Left lung (tissue), 14 donors: ENCODE measurements at places on chromosomes 1 and 21. TPM values are rescaled to one million over a fixed set of nuclear protein-coding genes. Genes with fewer than 3 reads are reported as not detected.

GRCh38 chr1:24027838-24028468 is 47.8 kb upstream of the SRSF10 start:
- H3K4me1 ChIP-seq = no peaks in the 10 kb centered on the region
- H3K27ac ChIP-seq = no peak overlapping the region
- H3K4me3 ChIP-seq = no peak overlapping the region
- no peaks in the 10 kb centered on the region for H3K36me3 ChIP-seq
- peak; percentile 67 for DNase-seq

GRCh38 chr1:60017508-60018205 is 55.9 kb downstream of the C1orf87 start:
- H3K36me3 ChIP-seq = no peaks in the 10 kb centered on the region
- H3K27ac ChIP-seq = no peak overlapping the region

DNA sequence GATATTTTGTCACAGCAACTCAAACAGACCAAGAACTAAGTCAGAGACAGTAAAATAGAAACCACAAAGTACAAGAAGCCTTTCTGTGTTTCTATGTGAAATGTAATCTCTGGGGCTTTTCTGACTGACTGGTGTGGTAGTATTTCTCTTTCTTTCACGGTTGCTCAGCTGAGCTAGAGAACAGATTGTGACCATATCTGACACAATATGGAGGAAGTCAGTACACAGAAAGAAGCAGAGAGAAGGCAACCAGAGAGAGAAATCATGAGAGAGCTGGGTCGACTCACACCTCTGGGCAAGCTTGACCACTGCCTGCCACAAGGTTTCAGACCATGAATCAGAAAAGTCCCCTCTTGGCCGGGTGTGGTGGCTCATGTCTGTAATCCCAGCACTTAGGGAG is 208.9 kb upstream of the GREM2 start:
- no peak overlapping the region for H3K27ac ChIP-seq
- H3K36me3 ChIP-seq = no peaks in the 10 kb centered on the region
- H3K27me3 ChIP-seq = no peaks in the 10 kb centered on the region
- no peak for DNase-seq
- no peak overlapping the region for H3K4me3 ChIP-seq

GRCh38 chr1:222691016-222691415 is 21.3 kb downstream of the AIDA start:
- DNase-seq = no peak
- no peak overlapping the region for H3K4me3 ChIP-seq
- H3K36me3 ChIP-seq = peaks cover 27% of the 10 kb centered on the region
- H3K27me3 ChIP-seq = no peaks in the 10 kb centered on the region
- H3K27ac ChIP-seq = no peak overlapping the region

DNA sequence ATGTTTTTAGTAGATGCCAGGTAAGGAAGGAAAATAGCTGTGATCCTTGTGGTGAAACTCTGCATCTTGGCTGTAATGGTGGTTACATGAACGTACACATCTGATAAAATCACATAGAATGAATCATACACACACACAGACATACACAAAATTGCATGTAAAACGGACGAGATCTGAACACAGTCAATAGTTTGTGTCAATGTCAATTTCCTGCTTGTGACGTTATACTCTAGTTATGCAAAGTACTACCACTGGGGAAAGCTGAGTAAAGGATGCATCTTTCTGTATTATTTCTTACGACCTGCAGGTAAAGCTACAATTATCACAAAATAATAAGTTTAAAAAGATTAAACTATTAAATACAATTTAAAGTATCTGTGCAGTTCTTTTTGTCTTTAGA is 493.7 kb upstream of the ZP4 start:
- H3K36me3 ChIP-seq = no peaks in the 10 kb centered on the region
- no peaks in the 10 kb centered on the region for H3K27me3 ChIP-seq
- no peak overlapping the region for H3K4me3 ChIP-seq
- H3K4me1 ChIP-seq = no peaks in the 10 kb centered on the region
- no peak for DNase-seq

DNA sequence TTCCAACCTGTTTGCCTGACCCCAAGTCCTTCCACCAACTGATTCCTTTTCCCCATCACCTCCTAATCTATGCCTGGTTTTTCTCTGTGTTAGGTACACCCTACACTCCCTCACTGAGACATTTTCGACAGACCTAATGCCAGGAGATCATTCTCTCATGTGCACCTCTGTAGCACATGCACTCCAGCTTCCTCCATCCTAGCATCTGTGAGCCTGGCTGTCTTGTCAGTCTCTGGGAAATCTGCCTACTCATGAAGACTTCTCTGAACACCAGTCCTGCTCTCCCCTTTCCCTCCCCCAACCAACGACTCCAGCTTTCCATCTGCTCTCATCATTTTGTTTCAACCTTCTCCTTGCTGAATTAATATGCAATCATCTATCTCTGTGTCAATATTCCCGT is 987 bp downstream of the MED8 start:
- H3K4me1 ChIP-seq = peaks cover 37% of the 10 kb centered on the region
- peak overlapping the region; percentile 89 for H3K4me3 ChIP-seq
- no peak overlapping the region for H3K27ac ChIP-seq
- H3K27me3 ChIP-seq = no peaks in the 10 kb centered on the region
- H3K36me3 ChIP-seq = peaks cover 16% of the 10 kb centered on the region

DNA sequence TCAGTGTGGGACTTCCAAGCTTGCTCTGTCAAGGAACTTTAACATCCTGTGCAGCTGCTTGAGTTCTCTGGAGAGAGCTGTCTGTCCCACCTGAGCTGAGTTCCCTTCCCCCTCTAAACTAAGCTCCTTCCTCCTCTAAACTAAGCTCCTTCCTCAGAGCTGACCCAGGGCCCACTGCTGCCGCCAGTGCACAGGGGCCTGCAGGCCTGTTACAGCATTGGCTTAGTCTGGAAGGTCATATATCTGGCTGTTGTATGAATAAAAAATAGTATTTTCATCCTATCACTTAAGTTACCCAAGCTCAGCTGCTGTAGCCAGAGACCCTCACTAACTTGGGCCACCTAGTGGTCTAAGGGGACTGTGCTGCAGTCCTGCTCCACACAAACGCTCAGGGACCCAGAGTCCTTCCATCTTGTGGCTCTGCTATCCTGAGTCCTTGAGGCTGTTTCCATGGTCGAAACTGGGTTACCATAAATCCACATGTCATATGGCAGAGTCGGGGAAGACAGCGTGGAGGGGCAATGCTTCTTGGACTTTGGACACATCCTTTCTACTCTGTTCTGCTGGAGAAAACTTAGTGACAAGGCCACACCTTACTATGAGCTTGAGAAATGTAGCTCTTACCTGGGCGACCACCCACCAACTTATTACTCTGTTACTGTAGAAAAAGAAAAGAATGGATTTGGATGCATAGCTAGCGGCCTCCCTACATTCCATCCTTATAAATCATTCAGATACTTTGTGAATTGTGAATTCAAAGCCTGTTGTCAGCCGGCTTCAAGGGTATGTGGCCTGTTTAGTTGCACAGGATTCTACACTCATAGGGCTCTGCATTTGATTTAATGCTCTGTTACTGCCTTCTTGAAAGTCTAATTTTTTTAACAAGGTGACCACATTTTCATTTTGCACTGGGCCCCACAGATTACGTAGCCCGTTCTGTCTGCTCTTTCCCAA is 71.4 kb upstream of the GCLM start:
- H3K4me1 ChIP-seq = no peaks in the 10 kb centered on the region
- H3K27me3 ChIP-seq = no peaks in the 10 kb centered on the region
- DNase-seq = no peak

DNA sequence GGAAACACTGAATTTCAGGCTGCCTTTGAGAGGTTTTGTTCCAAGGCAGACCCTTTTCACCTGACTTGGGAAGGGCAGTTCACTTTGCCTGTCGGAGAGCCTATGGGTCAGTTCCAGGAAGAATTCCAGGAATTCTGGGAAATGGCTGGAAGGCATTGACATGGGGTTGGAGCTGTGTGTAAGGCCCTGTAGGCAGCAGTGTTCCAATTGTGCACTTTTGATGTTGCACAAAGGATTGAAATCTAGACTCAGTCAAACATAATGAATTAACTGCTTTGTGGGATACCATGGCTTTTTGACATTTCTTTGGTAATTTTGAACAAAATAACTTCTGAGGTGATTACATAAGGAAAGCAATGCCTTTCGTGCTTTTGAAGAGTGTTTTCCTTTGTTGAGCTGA is 184.6 kb downstream of the SDCCAG8 start:
- no peak overlapping the region for H3K27ac ChIP-seq
- no peaks in the 10 kb centered on the region for H3K27me3 ChIP-seq
- H3K36me3 ChIP-seq = no peaks in the 10 kb centered on the region
- DNase-seq = no peak
- H3K4me3 ChIP-seq = no peak overlapping the region
- peaks cover 13% of the 10 kb centered on the region for H3K4me1 ChIP-seq

GRCh38 chr1:244794071-244794470 is 41.4 kb upstream of the COX20 start:
- no peaks in the 10 kb centered on the region for H3K4me1 ChIP-seq
- no peak overlapping the region for H3K27ac ChIP-seq
- H3K36me3 ChIP-seq = no peaks in the 10 kb centered on the region
- no peaks in the 10 kb centered on the region for H3K27me3 ChIP-seq
- no peak overlapping the region for H3K4me3 ChIP-seq

GRCh38 chr1:195763907-195764374 is 844.3 kb downstream of the KCNT2 start:
- no peak overlapping the region for H3K27ac ChIP-seq
- no peaks in the 10 kb centered on the region for H3K36me3 ChIP-seq
- H3K4me3 ChIP-seq = no peak overlapping the region
- H3K27me3 ChIP-seq = no peaks in the 10 kb centered on the region

- peak overlapping the region; percentile 39 for H3K27ac ChIP-seq
- DNase-seq = peak; percentile 77
- peaks cover 9% of the 10 kb centered on the region for H3K4me1 ChIP-seq
- H3K36me3 ChIP-seq = no peaks in the 10 kb centered on the region
- H3K27me3 ChIP-seq = peaks cover 27% of the 10 kb centered on the region
Observed at GRCh38 chr1:23478896-23479665, 4.9 kb downstream of the ASAP3 start.

DNA sequence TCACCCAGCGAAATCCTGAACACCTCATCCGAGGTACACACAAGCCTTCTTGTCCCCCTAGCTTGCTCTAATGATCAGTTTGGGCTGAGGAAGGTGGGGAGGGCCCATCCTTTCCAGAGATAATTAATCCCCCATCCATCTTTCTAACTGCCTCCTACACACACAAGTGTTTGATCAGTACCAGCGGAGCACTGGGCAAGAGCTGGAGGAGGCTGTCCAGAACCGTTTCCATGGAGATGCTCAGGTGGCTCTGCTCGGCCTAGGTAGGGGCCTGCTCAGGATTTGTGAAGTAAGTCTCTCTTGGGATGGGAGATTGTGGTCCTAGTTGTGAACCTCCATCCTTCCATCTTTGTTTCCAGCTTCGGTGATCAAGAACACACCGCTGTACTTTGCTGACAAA is 5.8 kb downstream of the ANXA9 start:
- no peaks in the 10 kb centered on the region for H3K27me3 ChIP-seq
- no peak overlapping the region for H3K27ac ChIP-seq
- H3K4me1 ChIP-seq = no peaks in the 10 kb centered on the region
- no peak for DNase-seq
- H3K4me3 ChIP-seq = no peak overlapping the region

DNA sequence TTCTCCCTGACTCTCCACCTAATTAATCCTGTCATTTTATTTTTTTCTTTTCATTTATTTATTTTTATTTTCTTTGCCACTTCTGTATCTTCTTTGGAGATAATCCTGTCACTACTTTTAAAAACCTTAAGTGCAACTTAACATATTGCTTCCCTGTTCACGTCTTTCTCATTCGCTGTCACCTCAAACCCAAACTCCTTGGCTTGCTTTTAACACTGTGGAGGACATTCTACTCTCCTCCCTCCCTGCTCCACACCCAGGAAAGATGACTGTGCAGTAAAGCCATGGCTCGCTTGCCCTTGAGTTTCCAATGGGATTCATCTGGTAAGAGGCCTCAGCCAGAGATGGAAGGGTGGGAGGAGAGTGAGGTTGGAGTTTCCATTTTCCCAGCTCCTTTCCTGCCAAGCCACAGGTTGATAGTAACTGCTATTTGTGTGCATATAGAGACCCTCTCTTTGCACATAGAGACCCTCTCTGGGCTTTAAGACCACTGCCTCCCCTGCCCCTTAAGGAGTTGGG is 6.4 kb upstream of the BRWD1 start:
- H3K36me3 ChIP-seq = no peaks in the 10 kb centered on the region
- H3K27ac ChIP-seq = no peak overlapping the region
- H3K4me1 ChIP-seq = no peaks in the 10 kb centered on the region

GRCh38 chr1:114728553-114728952 is 12.0 kb upstream of the NRAS start:
- no peaks in the 10 kb centered on the region for H3K27me3 ChIP-seq
- H3K4me3 ChIP-seq = no peak overlapping the region
- no peak for DNase-seq

GRCh38 chr1:51649593-51650091 is 32.8 kb downstream of the OSBPL9 start:
- no peak overlapping the region for H3K4me3 ChIP-seq
- H3K27ac ChIP-seq = no peak overlapping the region
- H3K4me1 ChIP-seq = peaks cover 31% of the 10 kb centered on the region
- H3K36me3 ChIP-seq = no peaks in the 10 kb centered on the region
- no peaks in the 10 kb centered on the region for H3K27me3 ChIP-seq

DNA sequence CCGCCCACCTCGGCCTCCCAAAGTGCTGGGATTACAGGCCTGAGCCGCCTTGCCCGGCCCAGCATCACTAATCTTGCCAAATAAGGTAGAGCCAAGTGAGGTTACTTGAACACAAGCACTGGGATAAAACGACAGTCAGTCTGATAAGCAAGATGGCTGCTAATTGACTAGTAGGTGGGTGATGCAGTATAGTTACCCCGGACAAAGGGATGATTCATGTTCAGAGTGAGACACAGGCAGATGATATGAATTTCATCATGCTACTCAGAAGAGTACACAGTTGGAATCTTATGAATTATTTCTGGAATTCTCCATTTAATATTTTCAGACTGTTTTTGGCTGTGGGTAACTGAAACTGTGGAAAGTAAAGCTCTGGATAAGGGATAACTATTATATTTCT is 178.4 kb downstream of the USP25 start:
- H3K27me3 ChIP-seq = no peaks in the 10 kb centered on the region
- H3K4me1 ChIP-seq = no peaks in the 10 kb centered on the region
- no peak overlapping the region for H3K27ac ChIP-seq
- no peak for DNase-seq

GRCh38 chr1:17582124-17582774 is 42.8 kb downstream of the ARHGEF10L start:
- no peaks in the 10 kb centered on the region for H3K36me3 ChIP-seq
- no peak for DNase-seq
- no peak overlapping the region for H3K27ac ChIP-seq
- H3K4me3 ChIP-seq = no peak overlapping the region

Gene E2F2
- 3.2 TPM for total RNA-seq

Gene OVAAL
- not detected for total RNA-seq

Gene PRELP
- total RNA-seq = 20.5 TPM

Gene DIO1
- 1.2 TPM for total RNA-seq

Gene AIRE
- total RNA-seq = not detected

Gene TRIM67
- total RNA-seq = not detected

Gene EXTL1
- total RNA-seq = 0.13 TPM

Gene HMGCS2
- total RNA-seq = not detected

Gene FABP3
- total RNA-seq = 71.0 TPM

Gene GIPC2
- 1.2 TPM for total RNA-seq

Gene ALX3
- not detected for total RNA-seq

Gene RORC
- 11.8 TPM for total RNA-seq

Gene C1orf94
- total RNA-seq = not detected

Gene FAM163A
- total RNA-seq = not detected

Gene B3GALT2
- 5.1 TPM for total RNA-seq
